ENCODE measurements at places on chromosomes 7 and 10. TPM values are rescaled to one million over a fixed set of nuclear protein-coding genes. Genes with fewer than 3 reads are reported as not detected.

The SGCE gene
- total RNA-seq: 58.1 TPM

The NPC1L1 gene
- total RNA-seq: 0.06 TPM

The OLAH gene
- total RNA-seq: not detected

The MYH16 gene
- total RNA-seq: 0.88 TPM

The ITIH2 gene
- 0.32 TPM for total RNA-seq

The PHYH gene
- total RNA-seq: 31.0 TPM

The EBLN1 gene
- total RNA-seq: 0.19 TPM
